ENCODE measurements at places on chromosomes 7 and 10. TPM values are rescaled to one million over a fixed set of nuclear protein-coding genes. Genes with fewer than 3 reads are reported as not detected.

The MRPS24 gene
- 192 TPM for total RNA-seq

- no peak overlapping the region for H3K27ac ChIP-seq
- DNase-seq, result no peak
- H3K27me3 ChIP-seq, result no peaks in the 10 kb centered on the region
- H3K4me1 ChIP-seq, result no peaks in the 10 kb centered on the region
Observed at GRCh38 chr7:83996879-83997278, 197.7 kb downstream of the SEMA3A start.

DNA sequence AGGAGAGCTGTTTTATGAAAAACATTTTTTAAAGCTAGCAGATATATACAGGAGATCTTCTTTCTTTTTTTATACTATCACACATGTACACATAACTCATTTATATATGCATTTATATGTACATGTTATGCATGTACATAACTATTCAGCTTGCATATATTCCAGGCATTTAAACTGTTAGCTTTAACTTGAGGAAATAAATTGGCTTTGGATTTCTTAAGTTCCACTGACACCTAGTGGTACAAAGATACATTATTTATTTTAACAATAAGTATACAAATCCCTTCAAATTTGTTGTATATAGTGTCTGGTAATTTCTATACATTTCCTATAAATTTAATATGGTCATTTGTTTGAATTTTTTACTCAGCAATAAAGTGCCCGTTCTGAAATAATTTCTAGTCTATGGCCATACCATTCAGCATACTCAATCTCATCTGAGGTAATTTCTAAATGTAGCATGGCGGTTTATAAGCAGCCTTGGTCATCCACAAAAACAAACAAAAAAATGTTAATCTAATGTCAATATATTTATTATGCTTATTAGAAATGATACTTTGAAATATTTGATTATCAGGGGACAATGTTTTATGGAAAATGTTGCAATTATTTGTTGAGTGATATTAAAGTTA lies 11.6 kb downstream of the ZDHHC6 start:
- peak; percentile 55 for DNase-seq
- no peak overlapping the region for H3K27ac ChIP-seq
- H3K27me3 ChIP-seq, result no peaks in the 10 kb centered on the region

DNA sequence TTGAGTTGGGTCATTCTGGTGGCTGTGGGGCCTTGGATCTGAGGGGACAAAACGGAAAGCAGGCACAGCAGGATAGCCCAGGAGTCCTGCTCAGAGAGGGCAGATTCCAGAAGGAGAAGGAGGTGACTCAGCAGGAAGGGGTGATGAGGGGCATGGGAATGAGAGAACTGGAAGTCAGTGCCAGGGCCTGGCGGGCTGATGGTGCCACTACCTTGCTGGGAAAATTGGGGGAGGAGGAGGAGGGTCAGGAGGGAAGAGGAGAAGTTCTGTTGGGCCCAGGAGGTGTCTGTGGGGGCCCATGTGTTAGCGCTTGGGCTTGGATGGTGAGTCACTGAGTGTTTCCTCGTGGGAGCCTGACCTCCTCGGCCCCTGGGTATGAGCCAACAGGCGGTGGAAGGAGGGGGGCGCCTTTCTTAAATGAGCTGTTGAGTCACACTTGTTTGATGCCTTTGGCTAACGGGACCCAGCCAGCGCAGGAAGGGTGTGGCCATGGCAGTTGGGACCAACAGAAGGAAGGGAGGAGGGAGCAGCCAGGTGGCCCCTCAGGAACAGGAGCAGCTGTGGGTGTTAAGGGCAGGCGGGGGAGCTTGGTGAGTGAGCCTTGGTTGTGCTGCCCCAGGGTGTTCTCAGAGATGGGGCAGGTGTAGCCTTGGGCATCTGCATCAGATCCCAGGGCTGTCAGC lies 130.0 kb upstream of the BTBD16 start:
- peak overlapping the region; percentile 66 for H3K27ac ChIP-seq
- no peaks in the 10 kb centered on the region for H3K27me3 ChIP-seq
- H3K4me1 ChIP-seq, result peaks cover 59% of the 10 kb centered on the region
- H3K4me3 ChIP-seq, result no peak overlapping the region

- no peak overlapping the region for H3K4me3 ChIP-seq
- no peaks in the 10 kb centered on the region for H3K4me1 ChIP-seq
- DNase-seq, result no peak
- no peak overlapping the region for H3K27ac ChIP-seq
Observed at GRCh38 chr10:108848046-108848445, 1075.3 kb downstream of the XPNPEP1 start.

The CYP26A1 gene
- total RNA-seq, result not detected

- DNase-seq, result peak; percentile 59
- no peaks in the 10 kb centered on the region for H3K36me3 ChIP-seq
- H3K4me3 ChIP-seq, result no peak overlapping the region
- peak overlapping the region; percentile 26 for H3K27ac ChIP-seq
- H3K27me3 ChIP-seq, result peaks cover 42% of the 10 kb centered on the region
Observed at GRCh38 chr7:158567153-158567603, 20.4 kb downstream of the PTPRN2 start.

The GBX1 gene
- total RNA-seq, result not detected

GRCh38 chr7:98638853-98639252 lies 21.8 kb downstream of the NPTX2 start:
- H3K27me3 ChIP-seq, result no peaks in the 10 kb centered on the region
- H3K36me3 ChIP-seq, result no peaks in the 10 kb centered on the region
- no peak overlapping the region for H3K27ac ChIP-seq
- no peak for DNase-seq
- no peaks in the 10 kb centered on the region for H3K4me1 ChIP-seq

- H3K27ac ChIP-seq, result no peak overlapping the region
- no peaks in the 10 kb centered on the region for H3K4me1 ChIP-seq
- DNase-seq, result peak; percentile 51
- no peaks in the 10 kb centered on the region for H3K36me3 ChIP-seq
- no peaks in the 10 kb centered on the region for H3K27me3 ChIP-seq
- no peak overlapping the region for H3K4me3 ChIP-seq
Observed at GRCh38 chr7:114183311-114184088, 231.1 kb upstream of the FOXP2 start.

- H3K27me3 ChIP-seq, result no peaks in the 10 kb centered on the region
- peak; percentile 81 for DNase-seq
- peaks cover 24% of the 10 kb centered on the region for H3K4me1 ChIP-seq
- no peak overlapping the region for H3K27ac ChIP-seq
Observed at GRCh38 chr10:43781480-43782361, 133.0 kb upstream of the ZNF32 start.

The HDAC9 gene
- 16.1 TPM for total RNA-seq

The VCL gene
- total RNA-seq, result 134 TPM

- DNase-seq, result no peak
- H3K36me3 ChIP-seq, result no peaks in the 10 kb centered on the region
- H3K4me1 ChIP-seq, result no peaks in the 10 kb centered on the region
- H3K27ac ChIP-seq, result no peak overlapping the region
Observed at GRCh38 chr7:114910787-114911186, 11.1 kb upstream of the MDFIC start.

GRCh38 chr7:144709066-144709465 lies 126.8 kb downstream of the TPK1 start:
- H3K27ac ChIP-seq, result no peak overlapping the region
- no peak overlapping the region for H3K4me3 ChIP-seq
- DNase-seq, result no peak

DNA sequence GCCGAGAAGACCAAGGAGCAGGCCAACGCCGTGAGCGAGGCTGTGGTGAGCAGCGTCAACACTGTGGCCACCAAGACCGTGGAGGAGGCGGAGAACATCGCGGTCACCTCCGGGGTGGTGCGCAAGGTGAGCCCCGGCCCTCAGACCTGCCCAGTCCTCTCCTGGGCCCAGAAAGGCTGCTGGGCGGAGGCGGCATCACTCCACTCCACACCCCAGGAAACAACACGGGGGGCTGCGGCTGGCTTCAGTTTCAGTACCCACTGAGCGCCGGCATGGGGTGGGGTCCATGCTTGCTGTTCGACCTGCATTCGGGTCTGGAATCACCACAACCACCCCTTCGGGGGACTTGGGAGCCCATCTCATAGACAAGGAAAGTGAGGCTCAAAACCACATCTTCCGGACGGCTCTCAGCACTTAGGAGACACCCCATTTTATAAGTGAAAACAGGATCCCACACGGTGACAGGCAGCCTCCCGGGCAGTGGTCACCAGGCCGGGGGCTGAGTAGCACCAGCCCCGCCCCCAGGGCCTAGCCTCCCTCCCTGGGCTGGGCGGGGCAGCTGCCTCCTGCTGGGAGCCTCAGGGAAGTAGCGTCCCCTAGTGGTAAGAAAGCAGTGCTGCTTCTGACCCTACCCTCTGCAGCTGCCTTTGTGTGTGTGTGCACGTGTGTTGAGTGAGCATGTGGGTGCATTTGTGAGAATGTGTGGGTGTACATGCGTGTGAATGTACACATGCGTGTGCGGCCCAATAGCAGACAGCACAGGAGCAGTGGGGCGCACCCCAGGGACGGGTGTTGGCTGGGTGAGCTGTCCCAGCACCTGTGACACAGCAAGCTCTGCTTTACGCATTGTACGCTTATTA lies 1.8 kb downstream of the SNCG start:
- H3K36me3 ChIP-seq, result no peaks in the 10 kb centered on the region
- H3K4me1 ChIP-seq, result peaks cover 36% of the 10 kb centered on the region
- H3K27ac ChIP-seq, result peak overlapping the region; percentile 38

DNA sequence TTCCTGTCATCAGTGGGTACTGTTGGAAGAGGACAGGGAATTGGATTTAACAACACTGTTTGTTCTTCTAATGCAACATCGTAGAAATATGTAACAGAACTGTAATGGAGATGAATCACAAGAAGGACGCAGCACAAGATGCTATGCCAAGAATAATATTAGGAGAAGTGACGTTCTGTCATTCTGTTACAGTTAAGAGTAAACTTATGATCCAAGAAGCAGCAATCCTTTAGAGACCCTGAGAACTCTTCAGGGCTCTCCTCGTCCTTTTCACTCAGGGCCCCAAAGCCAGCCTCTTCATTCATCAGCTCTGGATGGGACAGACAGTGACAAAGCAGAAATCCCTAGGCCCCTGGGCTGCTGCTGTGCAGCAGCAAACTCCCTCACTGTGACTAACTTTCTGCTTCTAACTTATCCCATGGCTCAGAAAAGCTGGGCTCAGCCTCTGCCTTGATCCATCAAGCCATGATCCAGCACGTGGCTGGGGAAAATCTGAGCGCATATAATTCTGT lies 8.7 kb upstream of the IL6 start:
- no peaks in the 10 kb centered on the region for H3K4me1 ChIP-seq
- no peak overlapping the region for H3K27ac ChIP-seq
- no peak overlapping the region for H3K4me3 ChIP-seq
- H3K36me3 ChIP-seq, result no peaks in the 10 kb centered on the region
- H3K27me3 ChIP-seq, result no peaks in the 10 kb centered on the region

DNA sequence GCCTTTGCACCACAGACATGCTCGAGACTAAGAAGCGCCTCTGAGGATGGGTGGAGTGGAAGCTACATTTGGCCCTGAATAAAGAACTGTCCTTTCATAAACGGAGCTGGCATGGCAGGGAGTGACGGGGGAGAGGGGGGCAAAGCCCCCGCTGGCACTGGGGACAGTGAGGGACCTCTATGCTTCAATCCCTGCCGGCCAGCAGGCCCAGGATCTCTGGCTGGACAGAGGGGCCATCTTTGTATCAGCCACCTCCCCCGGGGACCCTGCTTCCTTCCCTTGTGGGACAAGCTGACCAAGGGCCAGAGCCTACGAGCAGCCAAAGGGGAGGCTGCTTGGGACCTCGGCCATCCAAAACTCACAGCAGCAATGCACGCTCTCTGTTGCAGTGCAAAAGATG lies 28.2 kb upstream of the ECHDC3 start:
- H3K4me3 ChIP-seq, result no peak overlapping the region
- no peak for DNase-seq
- no peak overlapping the region for H3K27ac ChIP-seq

- peaks cover 8% of the 10 kb centered on the region for H3K27me3 ChIP-seq
- H3K4me1 ChIP-seq, result peaks cover 12% of the 10 kb centered on the region
- H3K36me3 ChIP-seq, result no peaks in the 10 kb centered on the region
- H3K4me3 ChIP-seq, result no peak overlapping the region
- DNase-seq, result peak; percentile 23
- no peak overlapping the region for H3K27ac ChIP-seq
Observed at GRCh38 chr7:1691601-1692514, 21.8 kb downstream of the ELFN1 start.

The ELOVL3 gene
- total RNA-seq, result not detected

DNA sequence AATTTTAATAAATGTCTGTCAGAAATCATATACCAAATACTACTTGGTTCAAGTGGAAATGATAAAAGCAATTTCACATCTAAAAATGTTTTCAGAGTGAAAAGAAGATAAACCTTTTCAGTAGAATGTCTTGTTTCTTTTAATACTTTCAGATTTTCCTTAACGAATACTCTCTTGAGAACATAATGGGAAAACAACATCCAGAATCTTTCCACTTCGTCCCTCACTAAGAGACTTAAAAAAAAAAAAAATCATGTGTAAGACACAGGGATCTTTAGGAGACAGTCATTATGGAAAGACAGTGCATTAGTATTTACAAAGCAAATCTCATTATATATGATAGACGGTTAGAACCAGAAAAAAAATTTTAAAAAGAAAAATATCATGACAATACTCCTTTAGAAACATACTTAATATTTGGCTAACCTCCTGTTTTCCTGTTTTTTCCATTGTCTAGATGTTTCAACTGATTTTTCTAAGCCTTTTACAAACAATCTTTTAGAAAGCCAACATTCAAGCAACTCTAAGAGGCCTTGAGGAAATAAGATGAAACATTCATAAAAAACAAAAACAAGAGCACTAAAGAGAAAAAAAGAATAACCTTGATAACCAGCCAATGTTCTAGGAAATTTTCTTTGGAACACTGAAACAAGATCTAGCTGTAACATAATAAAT lies 339.9 kb upstream of the LRRN3 start:
- H3K27ac ChIP-seq, result no peak overlapping the region
- H3K4me1 ChIP-seq, result no peaks in the 10 kb centered on the region
- H3K4me3 ChIP-seq, result no peak overlapping the region
- no peaks in the 10 kb centered on the region for H3K27me3 ChIP-seq

The LMOD2 gene
- not detected for total RNA-seq

DNA sequence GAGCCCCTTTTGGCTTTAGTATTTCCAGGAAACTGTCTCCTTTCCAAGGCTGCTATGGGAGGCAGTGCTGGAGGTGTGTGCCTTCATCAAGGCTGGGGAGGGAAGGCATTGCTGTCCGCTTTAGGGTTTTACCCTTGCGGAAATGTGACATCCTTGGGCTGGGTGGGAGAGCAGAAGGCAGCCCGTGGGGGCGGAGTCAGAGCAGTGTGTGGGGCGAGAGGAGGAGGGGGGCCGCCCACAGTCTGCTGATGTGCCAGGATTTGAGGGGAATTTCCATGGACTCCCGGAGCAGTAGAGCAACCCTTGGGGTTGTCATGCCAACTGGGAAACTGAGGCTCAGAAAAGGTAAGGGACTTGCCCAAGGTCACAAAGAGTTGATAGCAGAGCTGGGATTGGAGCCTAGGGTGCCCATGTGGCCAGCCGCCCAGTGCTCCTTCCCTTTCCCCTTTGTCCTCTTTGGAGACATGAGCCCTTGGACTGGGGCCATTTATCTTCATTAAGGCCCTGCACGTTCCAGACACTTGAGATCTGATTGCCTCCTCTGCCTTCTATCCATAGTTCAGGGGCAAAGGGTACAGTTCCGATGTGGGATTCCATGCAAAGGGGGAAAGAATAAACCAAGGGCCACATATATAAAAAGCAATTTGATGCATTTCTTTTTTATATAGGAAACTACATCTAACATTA lies 22.2 kb downstream of the TSPAN15 start:
- no peak for DNase-seq
- H3K4me1 ChIP-seq, result peaks cover 91% of the 10 kb centered on the region
- H3K4me3 ChIP-seq, result no peak overlapping the region
- no peaks in the 10 kb centered on the region for H3K27me3 ChIP-seq
- no peaks in the 10 kb centered on the region for H3K36me3 ChIP-seq
- peak overlapping the region; percentile 81 for H3K27ac ChIP-seq

GRCh38 chr7:43199371-43200160 lies 87.1 kb downstream of the HECW1 start:
- no peak for DNase-seq
- no peak overlapping the region for H3K4me3 ChIP-seq
- H3K4me1 ChIP-seq, result no peaks in the 10 kb centered on the region
- no peaks in the 10 kb centered on the region for H3K36me3 ChIP-seq
